GM04503 (cell line): ENCODE measurements at places on chromosomes 16 and 17.

DNA sequence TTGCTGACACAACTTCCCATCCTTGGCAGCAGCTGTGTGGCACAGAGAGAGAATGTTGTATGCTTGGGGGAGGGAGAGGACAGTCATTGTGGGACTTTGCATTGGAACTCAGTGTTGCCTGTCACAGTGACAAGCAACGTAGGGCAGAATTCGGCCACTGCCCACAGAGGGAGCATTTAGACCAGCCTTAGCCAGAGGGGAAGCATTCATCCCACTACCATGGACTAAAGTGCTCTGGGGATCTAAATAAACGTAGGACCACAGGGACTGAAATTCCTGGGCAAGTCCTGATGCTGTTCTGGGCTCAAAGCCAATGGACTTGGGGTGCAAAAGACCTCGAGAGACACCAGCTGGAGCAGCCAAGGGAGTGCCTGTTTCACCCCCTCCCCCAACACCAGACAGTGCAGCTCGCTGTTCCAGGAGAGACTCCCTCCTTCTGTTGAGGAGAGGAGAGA is 44.9 kb downstream of the ABCA8 start:
- no peak for DNase-seq

DNA sequence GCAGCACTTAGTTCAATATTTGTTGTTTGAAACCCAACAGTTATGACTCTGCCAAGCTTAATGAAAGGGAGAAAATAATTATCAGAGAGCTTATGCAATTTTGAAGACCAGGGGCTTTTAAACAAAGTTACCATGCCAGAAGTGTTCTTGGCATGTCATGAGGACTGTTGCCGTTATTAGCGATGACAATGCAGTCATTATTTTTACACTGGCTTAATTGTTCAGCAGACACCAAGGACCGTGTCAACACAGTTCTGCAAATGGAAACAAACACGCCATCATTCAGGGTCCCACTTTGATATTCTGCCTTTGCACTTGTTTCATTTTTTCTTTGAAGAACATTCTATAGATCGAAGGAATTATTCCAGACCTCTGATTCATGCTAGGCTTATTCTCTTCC is 518.5 kb downstream of the CDH13 start:
- DNase-seq, result no peak

GRCh38 chr17:78896091-78896833 is 6.7 kb downstream of the CEP295NL start:
- no peak for DNase-seq

- DNase-seq, result no peak
These were observed 515 bp downstream of the GFAP start for GRCh38 chr17:44914698-44915271.

GRCh38 chr16:66588981-66589713 is 9.9 kb downstream of the CMTM2 start:
- no peak for DNase-seq

DNA sequence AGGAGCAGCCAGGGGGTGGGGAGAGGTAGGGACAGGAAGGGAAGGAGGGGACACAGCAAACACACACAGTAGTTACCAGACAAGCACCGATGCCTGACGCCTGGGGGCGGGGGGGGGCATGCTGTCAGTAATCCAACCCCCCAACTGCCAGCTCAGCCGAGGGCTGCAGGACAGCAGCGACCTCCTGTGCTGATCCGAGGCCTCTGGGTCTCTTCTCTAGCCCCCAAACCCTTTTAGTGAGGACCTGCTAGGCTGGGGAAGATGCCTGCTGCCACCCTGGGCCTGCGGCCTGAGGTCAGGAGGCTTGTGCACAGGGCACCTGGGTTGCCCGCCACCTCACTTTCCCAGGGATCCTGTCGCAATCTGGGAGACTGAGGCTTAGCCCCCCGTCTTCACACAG is 11.6 kb downstream of the FLOT2 start:
- no peak for DNase-seq

DNA sequence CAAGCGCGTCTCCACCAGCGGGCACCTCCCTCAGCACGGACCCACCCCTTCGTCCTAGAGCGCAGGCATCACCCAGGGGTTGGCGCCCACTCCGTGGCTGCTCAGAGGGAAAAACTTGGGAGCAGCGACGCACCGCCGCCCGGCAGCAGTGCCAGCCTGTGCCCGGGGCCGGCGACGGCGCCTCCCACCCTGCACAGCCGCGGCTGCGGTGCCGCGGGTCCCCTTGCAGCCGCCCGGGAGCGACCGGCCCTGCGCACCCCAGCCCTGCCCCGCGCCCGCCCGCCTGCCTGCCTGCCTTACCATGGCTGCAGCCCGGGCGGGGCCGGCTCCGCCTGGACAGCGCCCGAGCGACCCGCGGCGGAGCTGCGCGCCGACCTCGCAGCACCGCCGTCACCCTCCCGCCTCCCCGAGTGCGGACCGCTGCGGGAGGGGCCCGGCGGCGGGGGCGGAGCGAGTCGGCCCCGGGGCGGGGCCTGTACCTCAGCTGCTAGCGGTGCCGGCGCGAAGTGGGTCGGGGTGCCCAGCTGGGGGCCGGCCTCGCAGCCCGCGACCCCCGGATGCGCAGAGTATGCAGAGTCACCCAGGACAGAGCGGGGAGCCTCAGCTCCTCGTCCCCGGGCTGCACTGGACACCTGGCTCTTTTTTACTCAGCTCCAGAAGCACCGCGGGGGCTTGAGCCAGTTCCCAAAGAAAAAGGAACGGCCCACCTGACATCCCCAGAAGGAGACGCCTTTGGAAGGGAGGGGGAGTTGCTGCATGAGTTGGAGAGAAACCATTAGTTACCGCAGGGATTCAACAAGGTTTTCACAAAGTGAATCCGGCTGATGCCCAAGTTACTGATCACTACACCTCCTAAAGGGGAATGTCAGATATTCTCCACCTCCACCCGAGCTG is 17.5 kb upstream of the MTMR4 start:
- no peak for DNase-seq

- DNase-seq, result no peak
These were observed 14.5 kb downstream of the ODAD4 start for GRCh38 chr17:41944943-41945342.

GRCh38 chr17:51610155-51610554 is 349.8 kb downstream of the UTP18 start:
- no peak for DNase-seq

- no peak for DNase-seq
These were observed 34.2 kb downstream of the BAIAP2 start for GRCh38 chr17:81069135-81069645.

DNA sequence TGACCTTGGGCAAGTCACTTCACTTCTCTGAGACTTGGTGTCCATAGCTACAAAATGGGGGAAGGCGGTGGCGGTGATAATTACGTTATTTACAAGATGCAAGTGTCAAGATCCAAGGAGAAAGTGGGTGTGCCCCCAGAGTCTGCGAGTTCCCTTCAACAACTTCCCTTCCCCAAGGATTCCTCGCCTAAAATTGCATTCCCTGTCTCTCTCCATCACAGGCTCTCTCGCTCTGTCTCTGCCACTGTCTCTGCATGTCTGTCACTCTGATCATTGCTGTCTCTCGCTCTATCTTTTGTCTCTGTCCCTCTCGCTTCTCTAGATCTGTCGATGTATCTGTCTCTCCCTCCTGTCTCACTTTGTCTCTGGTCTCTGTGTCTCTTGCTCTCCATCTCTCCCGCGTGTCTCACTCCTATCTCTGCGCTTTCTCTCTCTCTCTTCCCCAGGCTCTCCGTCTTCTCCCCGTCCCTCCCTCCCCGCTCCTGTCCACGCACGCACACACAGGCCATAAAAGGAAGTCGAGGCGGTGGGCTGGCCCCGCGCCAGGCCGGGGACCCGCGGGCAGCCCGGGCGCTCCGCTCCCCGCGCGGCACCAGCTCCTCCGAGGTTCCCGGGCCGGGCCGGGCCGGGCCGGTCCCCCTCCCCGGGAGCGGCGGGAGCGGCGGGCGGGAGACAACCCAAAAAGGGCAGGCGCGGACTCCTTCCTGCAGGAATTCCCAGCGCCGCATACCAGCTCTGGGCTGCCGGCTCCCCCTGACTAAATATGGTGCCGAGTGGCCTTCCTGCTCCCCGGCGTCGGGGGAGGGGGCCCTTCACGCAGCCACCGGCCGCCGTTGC is 1.1 kb upstream of the MYH11 start:
- no peak for DNase-seq

DNA sequence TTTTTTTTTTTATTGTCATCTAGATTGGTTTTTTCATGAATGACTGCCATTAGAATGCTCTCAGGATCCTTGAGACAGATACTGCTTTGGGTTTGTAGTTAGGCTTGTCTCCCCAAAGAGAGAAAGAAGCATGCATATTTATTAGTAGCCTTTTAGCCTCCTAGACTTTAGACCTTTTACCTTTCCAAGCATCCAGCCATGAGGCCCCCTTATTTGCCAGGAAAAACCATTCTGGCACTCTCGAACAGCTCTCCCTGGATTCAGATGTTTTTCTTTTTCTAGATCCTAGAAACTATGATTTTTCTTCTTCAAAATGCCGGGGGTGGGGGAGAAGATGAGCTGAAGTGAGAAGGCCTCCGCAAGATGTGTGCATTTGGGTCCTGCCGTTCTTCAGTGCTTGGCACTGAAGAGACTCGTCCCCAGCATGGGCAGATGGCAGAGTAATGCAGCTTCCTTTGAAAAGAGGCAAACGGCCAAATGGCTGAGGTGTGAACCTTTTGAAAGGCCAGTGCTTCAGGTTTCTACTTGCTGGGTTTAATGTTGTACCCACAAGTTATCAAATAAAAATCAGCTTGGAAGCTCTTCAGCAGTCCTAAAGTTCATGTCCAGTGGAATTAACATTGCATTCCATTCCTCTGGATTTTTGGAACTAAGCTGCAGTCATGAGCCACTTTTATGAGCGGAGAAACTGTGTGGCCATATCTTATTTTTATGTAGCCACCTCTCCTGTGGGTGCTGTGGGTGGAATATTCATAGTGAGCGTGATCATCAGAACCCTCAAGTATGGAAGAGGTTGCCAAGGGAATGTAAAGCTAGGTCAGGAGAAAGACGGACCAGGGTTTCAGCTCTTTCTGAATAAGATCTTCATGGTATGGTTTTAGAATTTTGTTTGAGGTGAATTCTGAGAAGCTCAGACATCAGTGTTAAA is 7.2 kb downstream of the SOCS7 start:
- DNase-seq, result peak; percentile 16

DNA sequence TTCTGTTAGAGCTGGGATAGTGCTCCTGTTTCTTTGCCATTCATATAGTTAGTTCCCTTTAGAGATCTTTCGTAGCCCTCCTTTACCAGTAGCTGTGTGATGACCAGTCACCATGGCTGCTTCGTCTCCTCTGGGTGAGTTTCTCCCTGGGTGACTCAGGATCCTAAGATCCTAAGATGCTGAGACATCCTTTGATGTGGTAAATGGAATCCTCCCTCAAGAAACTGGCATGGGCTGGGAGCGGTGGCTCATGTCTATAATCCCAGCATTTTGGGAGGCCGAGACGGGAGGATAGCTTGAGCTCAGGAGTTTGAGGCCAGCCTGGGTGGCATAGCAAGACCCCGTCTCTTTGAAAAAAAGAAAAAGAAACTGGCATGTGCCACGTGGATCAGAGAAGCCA is 5.9 kb downstream of the PHAF1 start:
- peak; percentile 83 for DNase-seq

- no peak for DNase-seq
These were observed 76.2 kb upstream of the KSR1 start for GRCh38 chr17:27379888-27380533.

DNA sequence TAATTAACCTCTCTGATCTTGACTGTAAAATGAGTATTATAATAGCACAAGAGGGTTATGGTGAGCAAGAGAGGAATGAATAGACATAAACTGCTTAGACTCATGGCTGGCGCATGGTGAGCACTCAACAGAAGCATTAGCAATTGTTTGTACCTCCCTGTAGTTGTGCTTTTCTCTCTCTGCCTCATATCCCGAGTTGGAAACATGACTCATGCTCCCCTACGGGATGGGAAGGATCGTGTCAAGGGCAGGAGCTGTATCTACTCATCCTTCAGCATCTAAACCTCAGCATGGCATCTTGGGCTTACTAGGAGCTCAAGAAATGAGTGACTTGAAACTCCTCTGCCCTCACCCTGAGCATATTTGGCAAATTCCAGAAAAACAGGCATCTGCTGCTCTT is 299.6 kb downstream of the MAP2K4 start:
- DNase-seq, result peak; percentile 13

DNA sequence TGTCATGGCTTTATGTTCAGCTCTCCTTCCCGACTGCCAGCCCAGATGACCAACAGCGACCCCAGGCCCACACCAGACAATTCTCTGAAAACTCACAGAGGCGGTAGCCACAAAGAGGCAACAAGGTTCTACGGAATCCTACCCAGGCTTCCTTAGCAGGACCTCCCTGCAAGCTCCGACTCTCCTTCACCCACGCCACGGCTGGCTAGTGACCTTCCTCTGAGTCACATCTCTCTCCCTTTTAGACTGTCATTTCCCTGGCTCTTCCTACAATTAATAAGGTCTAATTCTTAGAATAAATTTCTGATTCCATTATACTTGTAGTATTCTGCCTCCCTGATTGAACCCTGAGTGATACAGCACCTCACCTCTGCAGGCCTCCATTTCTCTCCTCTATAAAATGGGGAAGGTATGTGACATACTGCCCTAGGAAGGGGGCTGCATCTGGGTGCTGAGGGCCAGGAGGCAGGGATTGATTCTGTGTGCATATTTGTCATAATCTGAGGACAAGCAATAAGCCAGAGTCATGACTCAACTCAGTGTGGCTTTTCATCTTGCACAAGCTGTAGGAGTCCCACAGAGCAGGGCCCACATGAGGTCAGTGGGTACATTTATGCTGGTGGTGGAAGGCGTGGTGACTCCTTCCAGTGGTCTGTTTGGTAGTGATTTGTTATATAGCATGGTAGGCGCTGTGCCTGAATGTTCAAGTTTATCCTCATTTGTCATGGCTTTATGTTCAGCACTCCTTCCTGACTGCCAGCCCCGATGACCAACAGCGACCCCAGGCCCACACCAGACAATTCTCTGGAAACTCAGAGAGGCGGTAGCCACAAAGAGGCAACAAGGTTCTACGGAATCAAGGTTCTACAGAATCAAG is 46.2 kb downstream of the SMPD3 start:
- peak; percentile 38 for DNase-seq

DNA sequence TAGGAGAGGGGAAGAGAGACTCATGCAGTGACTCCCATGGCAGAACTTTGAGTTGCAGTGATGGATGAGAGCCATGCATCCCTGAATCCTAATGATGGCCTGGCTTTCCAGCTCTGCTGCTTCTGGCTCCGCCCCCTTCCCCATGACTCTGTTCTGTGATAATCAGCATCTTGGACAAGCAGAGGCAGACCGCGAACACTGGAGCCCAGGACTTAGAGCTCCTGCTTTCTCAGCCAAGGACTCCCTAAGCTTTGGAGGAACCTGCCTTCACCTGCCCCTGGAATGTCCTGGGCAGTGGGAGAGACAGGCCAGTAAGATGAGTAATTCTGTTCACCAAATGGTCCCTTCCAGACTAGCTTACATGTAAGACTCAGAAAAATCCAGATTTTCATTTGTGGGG is 12.5 kb downstream of the CCDC92B start:
- no peak for DNase-seq

GRCh38 chr17:67689534-67690177 is 28.1 kb upstream of the NOL11 start:
- peak; percentile 13 for DNase-seq

GRCh38 chr17:15092762-15093161 is 172.4 kb downstream of the PMP22 start:
- no peak for DNase-seq
